ENCODE measurements at places on chromosomes 12 and 14. TPM values are rescaled to one million over a fixed set of nuclear protein-coding genes. Genes with fewer than 3 reads are reported as not detected.

Gene IQSEC3
- 2.5 TPM for total RNA-seq

- DNase-seq: no peak
Observed at GRCh38 chr12:89468648-89469326, 55.8 kb downstream of the GALNT4 start.

DNA sequence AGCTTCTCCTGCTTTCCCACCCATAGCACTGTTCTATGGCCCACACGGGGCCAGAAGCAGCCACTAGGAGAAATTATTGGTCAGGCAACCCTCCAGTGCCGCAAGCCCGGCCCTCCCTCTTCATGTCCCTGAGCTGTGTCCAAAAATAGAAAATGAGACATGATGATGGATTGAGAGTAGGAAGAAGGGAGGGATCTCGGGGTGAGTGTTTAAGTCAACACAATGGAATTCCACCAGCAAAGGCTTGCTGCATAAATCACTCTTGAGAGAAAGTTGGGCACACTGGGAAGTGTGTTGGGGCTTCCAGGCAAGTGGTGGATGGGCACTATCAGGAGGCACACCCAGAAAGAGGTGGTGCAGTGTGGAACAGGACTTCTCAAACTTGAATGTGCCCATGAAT lies 94.2 kb downstream of the LLPH start:
- no peak for DNase-seq

- no peak for DNase-seq
Observed at GRCh38 chr12:131367983-131368667, 342.8 kb upstream of the SFSWAP start.

Gene UNG
- total RNA-seq: 81.5 TPM
